ENCODE measurements at places on chromosomes 13 and 19.
A peak's percentile ranks its signal among the peaks of the same experiment; 100 is the strongest.

- peak; percentile 92 for DNase-seq
Observed at GRCh38 chr13:21310220-21310619, 133.8 kb downstream of the MRPL57 start.

DNA sequence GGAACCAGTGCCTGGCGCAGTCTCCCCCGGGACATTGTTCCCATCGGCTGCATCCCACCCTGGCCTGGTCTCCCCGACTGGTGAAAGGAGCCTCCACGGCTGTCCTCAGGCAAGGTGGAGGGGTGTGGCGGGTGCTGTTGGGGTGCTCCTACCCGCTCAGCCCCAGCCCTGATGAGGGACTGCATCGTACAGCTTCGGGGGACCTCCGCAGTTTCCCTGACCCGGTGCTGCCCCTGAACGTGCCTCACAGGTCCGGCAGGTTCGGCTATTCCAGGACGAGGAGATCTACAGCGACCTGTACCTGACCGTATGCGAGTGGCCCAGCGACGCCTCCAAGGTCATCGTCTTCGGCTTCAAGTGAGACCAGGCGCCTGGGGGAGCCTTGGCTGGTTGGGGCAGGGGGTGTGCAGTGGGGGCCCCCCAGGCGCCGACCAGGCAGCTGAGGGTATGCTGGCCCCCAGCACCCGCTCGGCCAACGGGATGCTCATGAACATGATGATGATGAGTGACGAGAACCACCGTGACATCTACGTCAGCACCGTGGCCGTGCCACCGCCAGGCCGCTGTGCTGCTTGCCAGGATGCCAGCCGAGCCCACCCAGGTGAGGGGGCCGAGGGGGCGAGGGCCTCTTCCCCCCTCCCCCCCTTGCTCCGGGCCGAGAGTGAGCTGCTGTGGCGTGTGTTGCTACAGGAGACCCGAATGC lies 3.5 kb downstream of the DCAF15 start:
- DNase-seq, result no peak

GRCh38 chr13:28204043-28204442 lies 65.7 kb downstream of the PAN3 start:
- DNase-seq, result no peak

DNA sequence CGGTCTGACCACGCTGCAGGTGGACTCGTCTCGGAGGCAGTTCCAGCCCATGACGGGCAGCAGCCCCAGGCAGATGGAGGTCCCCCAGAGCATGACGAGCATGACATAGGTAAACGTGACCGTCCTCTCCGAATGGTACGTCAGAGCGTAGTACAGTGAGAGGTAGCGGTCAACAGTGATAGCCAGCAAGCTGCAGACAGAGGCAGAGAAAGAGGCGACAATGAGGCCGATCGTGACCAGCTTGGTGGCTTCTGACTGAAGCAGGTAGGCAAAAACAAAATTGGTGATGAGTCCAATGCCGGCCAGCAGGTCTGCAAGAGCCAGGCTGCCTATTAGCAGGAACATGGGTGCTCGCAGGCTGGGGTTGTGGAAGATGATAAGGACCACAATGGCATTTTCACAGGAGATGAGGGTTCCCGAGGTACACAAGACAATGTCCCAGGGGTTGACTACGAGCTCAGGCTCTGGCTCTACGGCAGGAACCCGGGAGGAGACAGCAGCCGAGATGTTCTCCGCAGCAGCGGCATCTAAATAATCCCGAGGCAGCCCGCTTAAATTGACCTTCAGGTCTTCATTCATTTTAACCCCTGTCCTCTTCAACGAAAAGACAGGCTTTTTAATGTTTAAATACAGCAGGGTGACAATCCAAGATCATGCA lies 1.2 kb downstream of the GPR12 start:
- DNase-seq, result no peak

DNA sequence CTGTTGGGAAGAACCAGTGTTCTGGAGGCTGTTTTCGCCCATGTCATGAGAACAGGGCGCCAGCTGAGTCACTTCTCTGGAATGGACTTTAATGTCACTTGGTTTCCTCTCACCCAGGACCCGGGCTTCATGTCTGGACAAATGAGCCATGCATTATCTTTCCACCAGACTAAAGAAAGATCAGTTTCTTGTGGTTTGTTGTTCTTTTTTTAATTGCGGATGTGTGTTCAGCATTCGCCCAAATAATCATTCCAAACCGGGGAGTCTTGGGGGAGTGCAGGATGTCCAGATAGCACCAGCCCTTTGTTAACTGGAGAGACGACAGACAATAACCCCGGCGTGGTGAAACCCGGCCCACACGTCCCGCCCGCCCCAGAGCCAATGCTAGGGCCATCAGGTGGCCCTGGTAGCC lies 102.5 kb downstream of the COL4A2 start:
- DNase-seq, result peak; percentile 53

DNA sequence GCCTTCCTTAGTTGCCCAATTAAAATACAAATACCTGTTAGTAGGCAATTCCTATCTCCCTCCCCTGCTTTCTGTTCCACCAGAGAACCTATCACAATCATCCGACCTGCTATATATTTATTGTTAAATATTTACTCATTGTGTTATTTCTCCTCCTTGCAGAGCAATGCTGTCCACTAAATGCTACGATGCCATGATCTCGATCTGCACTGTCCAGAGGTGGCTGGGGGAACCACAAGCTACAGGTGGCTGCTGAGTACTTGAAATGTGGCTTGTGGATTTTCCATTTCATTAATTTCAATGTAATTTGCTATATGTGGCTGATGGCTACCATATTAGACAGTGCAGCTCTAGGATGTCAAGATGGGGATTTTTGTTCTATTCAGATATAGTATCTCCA lies 5.1 kb downstream of the KLK6 start:
- DNase-seq, result no peak

DNA sequence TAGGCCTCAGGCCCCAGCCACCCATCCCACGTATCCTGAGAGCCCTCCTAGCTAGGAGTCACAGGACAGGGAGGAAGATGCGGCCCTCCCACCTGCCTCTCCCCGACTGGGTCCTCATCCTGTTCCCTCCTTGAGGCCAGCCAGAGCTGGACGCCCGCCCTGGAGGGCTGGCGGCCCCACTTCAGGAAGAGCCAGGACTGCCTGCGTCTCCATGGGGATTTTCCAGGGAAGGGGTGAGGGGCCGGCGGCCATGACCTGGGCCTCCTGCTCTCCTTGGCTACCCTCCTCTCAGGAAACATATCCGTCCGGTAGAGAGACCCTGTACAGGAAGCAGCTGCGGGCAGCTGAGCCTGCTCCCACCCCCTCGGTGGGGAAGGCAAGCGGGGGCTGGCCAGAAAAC lies 11.3 kb upstream of the PRKD2 start:
- DNase-seq, result no peak

GRCh38 chr19:28420811-28421550 lies 792.0 kb downstream of the UQCRFS1 start:
- DNase-seq, result no peak

GRCh38 chr13:73248711-73249580 lies 190.1 kb downstream of the KLF5 start:
- DNase-seq, result peak; percentile 92

GRCh38 chr19:46378268-46378667 lies 31.4 kb downstream of the PPP5C start:
- DNase-seq, result no peak

GRCh38 chr19:9835507-9835949 lies 410 bp downstream of the PIN1 start:
- no peak for DNase-seq

GRCh38 chr13:51122868-51123566 lies 11.9 kb upstream of the C13orf42 start:
- no peak for DNase-seq

- peak; percentile 34 for DNase-seq
Observed at GRCh38 chr19:39969266-39969665, 1.7 kb upstream of the PSMC4 start.

GRCh38 chr13:100069278-100069677 lies 19.6 kb upstream of the PCCA start:
- peak; percentile 87 for DNase-seq

GRCh38 chr13:112990783-112991182 lies 21.8 kb downstream of the MCF2L start:
- DNase-seq, result no peak

DNA sequence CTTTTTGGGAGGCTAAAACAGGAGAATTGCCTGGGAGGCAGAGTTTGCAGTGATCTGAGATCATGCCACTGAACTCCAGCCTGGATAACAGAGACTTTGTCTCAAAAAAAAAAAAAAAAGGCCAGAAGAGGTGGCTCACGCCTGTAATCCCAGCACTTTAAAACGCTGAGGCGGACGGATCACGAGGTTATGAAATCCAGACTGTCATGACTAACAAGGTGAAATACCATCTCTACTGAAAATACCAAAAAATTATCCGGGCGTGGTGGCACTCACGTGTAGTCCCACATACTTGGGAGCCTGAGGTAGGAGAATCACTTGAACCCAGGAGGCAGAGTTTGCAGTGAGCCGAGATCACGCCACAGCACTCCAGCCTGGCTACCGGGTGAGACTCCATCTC lies 39.9 kb downstream of the ZNF611 start:
- peak; percentile 10 for DNase-seq
